ENCODE measurements at places on chromosomes 7 and 10.

DNA sequence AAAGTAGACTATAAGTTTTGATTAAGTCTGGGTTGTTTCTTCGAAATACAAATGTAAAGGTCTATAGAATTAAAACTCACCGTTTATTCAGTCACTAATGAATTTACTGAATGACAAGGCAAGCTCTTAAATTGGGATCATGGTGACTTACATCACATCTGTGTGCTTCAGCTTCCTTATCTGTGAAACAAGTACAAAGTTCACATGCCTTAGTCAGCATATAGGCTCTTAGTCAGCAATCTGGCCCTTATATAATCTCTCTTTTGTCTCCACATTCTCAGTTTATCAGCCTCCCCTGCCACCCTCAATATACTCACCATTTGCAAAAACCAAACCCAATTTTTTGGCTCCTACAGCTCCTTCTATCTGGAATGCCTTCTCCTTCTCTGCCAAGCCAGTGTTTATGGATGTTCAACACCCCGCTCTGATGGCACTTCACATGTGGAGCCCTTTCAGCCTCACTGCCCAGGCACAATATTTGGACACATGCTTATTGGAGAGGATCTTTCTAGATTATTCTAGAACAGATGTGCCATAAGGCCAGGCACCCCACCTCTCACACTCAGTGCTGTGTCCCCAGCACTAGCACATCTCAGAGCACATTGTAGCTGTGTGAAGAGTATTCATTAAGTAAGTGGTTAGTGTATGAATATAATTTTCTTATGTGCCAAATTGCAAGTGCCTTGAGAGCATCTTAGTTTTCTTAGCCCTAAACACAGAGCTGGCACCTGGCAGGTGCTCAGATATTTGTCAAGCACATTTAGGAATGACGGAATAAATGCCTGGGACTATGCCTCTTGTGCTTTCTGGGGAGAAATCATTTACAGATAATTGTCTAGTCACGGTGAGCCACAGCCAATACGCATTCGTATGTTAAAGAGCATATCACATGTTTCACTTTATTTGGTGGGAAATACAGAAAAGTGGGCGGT, 9.8 kb upstream of the LAMB1 start:
- DNase-seq: peak; percentile 79

DNA sequence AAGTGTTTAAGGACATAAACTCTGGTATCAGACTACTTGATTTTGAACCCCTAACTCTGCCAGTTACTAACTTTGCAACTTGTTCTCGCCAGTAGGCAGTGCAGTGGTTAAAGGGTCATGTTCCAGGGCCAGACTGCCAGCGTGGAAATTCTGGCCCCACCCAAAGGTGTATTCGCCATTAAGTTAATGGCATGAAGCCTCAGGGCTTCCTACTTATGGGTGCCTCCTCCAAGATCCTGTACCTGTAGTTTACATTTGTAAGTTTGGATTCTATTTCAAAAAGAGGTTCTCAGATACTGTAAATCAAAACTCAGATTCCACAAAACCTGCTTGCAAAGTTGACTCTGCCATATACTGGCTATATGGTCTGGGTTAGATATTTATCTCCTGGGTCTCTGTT, 2.8 kb upstream of the PIP start:
- no peak for DNase-seq

DNA sequence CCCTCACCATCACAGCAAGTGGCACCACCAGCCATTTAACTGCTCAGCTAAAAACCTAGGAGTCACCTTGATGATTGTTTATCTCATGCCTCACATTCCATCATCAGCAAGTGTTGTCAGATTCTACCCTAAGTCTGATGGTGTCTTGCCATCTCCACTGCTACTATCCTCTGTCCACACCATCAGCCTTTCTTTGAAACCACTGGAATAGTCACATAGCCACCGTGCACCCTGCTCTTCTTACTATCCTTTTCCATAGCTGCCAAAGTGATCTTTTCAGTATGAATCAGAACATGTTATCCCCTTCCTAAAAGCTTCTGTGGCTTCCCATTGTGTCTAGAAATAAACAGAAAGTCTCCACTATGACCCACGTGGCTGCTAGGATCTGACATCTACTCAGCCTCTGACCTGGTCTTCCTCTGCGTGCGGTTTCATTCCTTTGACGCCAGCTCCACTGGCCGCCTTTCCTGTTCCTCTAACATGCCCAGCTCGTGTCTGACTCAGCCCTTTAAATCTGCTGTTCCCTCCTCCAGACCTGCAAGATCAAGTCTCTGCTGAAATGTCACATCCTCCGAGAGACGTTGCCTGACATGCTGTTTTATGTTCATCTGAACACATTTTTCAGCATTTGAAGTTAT, 16.5 kb upstream of the CHN2 start:
- DNase-seq: no peak

DNA sequence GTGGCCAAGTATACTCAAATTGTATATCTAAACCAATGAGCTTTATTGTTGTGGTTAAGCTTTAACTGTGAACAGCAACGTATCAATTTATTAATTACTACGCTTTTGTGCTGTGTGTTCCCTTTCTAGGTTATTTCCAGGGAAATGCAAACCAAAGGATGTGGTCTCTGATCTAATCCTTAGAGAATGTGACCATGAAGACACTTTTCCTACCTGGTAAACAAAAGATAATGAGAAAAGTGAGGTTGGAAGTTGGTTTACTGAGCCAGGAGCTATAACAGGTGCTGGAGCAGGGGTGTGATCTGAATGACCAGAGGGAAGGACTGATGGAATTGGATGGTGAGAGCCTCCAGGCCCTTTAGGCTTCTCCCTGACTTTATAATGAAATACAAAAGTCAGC, 25.4 kb upstream of the CALU start:
- peak; percentile 11 for DNase-seq

DNA sequence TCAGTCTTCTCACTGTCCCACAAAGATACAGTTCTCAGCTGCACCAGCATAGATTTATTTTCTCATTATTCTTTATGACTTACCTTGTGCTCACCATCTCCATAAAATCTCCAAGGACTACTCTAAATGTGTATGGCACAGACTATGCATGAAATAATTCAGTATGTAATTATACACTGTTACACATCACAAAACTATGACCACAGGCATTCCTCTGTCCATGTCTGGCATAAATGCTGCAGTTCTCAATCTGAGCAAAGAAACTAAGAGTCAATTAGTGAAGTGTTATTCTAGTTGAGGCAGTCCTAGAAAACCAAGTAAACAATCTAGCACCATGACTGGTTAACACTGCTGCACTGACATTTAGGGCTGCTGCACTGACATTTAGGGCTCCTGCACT, 2.7 kb downstream of the CYCS start:
- peak; percentile 75 for DNase-seq

All from IMR-90 (cell line).